ENCODE measurements at places on chromosomes 5 and 9. TPM values are rescaled to one million over a fixed set of nuclear protein-coding genes. Genes with fewer than 3 reads are reported as not detected.

The PDE6A gene
- total RNA-seq: not detected

The TSSK1B gene
- not detected for total RNA-seq

DNA sequence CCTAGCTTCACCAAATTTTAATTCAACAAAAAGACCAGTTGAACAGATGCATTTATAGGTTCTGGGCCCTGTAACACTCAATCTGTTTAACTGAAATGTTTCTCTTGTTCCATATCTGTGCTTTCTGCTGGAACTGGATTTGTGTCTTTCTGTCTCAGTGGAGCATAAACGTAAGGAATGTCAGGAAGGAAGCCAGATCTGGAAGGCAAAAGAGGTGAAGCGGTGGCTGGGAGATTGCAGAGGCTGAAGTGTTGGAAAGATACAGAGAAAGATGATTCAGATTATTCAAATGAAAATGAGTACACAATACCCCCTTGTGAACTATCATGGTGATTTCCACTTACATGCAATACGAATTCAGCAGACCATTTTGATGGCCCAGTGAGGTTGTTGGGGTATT lies 406.8 kb downstream of the BRINP1 start:
- no peak for DNase-seq

DNA sequence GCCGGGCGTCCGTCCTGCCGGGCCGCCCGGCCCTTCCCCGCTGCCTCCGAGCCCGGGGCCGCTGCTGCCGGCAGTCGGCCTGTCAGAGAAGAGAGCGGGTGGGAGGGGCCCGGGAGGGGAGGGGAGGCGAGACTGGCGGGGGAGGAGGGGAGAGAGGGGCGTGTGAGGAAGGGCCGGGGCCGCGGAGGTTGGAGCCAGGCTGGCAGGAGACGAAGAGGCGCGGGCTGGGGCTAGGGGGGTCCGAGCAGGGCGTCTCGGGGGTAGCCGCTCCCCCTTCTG lies 570 bp downstream of the CREBRF start:
- DNase-seq: no peak

DNA sequence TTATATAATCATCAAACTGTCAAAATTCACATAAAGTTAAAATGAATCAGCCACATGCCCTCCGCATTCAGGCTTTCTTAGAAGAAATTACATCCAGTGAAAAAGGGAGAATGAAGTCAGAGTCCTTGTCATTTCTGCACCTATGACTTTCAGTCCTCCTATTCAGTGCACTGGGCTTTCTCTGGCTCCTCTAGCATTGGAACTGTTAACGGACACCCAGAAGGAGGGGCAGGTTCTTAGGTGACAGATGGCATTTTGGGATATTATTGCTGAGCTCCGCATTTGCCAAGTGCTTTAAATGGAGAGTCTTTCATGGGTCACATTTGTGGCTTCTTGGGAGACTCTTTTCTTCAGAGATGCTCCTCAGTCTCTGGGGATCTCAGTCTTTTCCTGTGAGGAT lies 40.0 kb downstream of the ADAMTS19 start:
- DNase-seq: no peak

GRCh38 chr9:18821788-18822187 lies 211.2 kb downstream of the SAXO1 start:
- no peak for DNase-seq

- no peak for DNase-seq
Observed at GRCh38 chr9:83231039-83231438, 168.1 kb upstream of the RASEF start.

DNA sequence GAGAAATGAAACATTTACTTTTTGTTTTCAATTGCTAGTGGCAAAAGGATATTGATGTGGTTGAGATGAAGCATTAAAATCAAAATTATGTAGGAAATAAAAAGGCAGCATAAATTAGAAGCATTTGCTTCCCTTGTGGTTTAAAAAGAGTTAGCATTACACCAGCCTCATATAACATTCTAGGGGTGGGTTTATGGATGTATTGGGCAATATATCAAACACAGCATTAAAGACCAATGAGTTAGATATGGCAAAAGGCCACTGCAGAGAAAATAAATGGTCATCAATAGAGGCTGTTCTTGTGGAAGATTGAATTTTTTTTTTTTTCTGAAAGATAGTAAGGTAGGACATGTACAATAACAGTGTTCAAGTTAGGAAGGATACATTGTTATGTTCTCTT lies 473.0 kb downstream of the TLR4 start:
- DNase-seq: no peak

DNA sequence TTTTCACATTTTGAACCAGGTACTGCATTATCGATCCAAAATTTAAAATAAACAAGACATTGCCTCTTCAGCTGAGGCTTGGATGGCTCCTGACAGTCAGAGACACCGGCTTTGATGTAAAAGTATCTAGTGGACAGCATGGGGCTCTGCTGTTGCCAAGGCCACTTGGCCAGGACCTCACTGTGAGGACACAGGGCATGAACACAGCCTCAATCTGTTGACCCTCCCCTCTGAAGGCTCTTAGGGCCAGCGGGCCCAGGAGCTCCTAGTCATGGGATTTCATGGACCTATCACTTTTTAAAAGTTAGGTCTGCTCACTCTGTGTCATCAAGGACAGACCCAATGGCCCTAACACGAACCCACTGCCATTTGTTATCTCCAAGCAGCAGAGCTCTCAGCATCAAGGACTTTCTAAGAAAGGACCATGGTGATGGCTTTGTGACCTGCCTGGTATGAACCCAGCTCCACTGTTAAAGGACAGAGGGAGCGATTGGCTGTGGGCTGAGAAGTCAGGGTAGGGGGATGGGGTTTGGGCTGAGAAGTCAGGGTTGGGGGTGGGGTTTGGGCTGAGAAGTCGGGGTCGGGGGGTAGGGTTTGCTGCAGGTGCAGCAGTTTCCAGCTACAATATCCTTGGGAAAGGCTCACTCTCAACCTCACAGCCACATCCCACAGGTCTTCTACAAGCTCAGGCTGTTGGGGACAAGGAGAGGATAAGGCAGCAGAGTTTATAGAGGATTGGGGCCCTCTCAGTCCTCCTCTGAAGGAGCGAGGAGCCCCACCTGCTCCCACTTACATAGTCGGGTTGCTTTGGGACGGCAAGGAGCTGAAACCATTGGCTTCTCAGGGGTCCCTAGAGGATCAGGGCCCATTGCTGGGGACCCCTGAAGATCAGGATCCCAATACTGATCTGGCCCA lies 146.8 kb downstream of the BARX1 start:
- no peak for DNase-seq

DNA sequence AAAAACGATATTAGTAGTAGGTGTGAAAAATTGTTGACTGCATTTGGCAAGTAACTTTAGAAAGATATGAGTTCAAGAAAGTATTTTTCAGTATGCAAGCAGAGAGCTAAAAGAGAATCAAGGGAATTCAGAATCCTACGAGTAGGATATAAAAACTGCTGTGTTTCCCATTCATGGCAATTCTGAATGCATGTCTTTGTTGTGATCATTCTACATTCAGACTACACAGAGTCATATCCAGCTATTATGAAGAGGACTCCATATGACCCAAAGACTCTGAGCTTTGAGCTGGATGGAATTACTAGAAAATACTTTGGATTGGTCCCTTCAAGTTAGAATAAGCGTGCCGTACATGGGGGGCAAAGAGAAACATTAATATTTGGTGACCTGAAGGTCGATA lies 12.0 kb downstream of the IFNE start:
- no peak for DNase-seq

The ADAMTSL2 gene
- 0.07 TPM for total RNA-seq

GRCh38 chr5:59317023-59317773 lies 576.3 kb downstream of the PDE4D start:
- DNase-seq: no peak

GRCh38 chr9:89038382-89039103 lies 47.3 kb downstream of the S1PR3 start:
- DNase-seq: no peak

GRCh38 chr5:28066856-28067255 lies 1028.5 kb upstream of the CDH9 start:
- DNase-seq: no peak

- no peak for DNase-seq
Observed at GRCh38 chr5:44945743-44946142, 137.0 kb downstream of the MRPS30 start.

The PAX5 gene
- total RNA-seq: 0.15 TPM
